ENCODE measurements at places on chromosomes 16 and 17.
A peak's percentile ranks its signal among the peaks of the same experiment; 100 is the strongest.

DNA sequence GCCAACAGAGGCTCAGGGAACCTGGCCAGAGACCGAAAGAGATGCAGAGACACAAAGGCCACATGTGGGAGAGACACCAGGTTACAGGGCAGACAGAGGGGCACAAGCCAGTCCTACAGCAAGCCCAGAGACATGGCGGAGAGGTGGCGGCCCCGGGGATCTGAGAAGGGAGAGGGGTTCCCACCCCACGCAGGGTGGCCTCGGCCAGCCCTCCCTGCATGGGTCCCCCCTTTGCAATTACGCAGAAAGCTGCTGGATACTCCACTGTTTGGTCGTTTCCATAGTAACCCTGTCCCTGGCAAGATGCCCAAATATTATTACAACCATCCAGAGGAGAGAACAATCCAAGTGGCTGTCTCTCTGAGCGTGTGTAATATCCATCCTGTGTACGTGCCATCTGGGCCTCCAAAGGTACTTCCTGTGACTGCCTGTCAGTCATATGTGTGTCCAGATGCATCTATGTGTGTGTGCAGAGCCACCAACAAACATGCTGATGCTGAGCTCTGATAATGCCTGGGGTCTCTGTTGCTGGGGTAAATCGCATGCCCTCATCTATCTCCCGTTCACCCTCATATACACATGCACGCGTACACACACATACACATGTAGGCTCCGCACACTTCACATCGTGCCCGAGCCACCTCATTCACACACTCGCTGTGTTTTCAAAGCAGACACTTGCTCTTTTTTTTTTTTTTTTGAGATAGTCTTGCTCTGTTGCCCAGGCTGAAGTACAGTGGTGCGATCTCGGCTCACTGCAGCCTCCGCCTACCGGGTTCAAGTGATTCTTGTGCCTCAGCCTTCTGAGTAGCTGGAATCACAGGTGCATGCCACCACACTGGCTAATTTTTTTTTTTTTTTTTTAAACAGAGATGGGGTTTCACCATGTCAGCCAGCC, 5.5 kb downstream of the PCGF2 start:
- DNase-seq, result peak; percentile 55

GRCh38 chr17:76543482-76543825, 3.6 kb downstream of the PRCD start:
- no peak for DNase-seq

DNA sequence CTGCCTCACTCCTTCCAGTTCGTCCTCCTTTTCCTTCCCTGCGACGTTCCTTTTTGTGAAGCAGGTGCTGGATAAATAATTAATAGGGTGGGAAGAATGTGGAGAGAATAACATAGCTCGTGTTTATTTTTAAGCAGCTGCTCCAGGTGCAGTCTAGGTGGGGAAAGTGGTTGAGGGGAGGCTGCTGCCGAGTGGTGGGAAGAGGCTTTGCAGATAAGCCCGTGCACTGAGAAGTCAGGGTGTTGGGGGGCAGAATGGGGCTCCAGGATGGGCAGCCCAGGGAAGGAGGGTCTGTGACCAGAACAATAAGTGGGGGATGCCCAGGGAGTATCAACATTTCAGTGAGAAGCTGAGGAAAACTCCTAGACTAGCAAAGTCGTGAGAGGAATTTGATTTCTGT, 300.5 kb downstream of the CPPED1 start:
- DNase-seq, result no peak

DNA sequence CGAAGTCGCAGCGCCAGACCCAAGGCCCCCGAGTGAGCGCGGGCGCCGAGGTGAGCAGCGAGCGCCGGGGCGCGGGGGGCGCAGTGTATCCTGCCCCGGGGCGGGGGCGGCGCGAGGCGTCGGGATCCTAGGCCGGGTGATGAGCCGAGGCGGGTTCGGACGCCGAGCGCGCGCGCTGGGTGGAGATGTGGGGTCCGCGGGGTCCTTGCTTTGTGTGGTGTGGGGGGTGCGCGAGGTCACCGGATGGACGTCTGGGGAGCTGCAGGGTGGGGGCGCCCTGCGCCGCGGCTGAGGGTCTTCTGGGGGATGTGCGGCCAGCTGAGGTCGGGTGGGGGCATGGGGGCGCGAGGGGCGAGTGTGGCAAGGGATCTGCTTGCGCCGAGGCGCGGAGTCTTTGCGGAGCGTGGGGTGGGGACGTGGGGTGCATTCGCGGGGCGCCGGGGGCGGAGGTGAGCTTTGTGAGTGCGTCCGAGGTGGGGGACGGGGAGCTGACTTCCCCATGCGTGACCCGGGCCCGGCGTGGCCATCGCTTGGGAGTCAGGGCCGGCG, 560 bp downstream of the RAI1 start:
- DNase-seq, result no peak

DNA sequence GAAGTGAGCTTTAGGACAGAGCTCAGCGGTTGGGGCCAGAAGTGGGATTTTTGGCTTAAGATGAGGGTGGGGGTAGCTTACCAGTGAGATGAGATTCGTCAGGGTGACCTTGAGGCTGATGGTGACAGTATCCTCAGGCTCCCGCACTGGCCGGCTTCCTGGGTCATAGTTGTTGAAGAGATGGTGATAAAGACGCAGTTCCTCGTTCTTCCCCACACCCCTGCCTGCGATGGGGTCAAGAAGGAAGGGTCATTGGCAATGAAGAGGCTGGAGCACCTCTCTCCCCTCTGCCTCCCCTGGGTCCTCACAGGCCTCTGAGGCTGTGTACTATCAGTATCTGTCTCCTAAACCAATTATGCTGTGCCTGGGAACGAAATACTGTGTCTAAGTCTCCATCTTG, 358 bp downstream of the CHRNE start:
- no peak for DNase-seq

GRCh38 chr17:2222901-2223616, 80.5 kb downstream of the SMG6 start:
- no peak for DNase-seq

- no peak for DNase-seq
Measured at GRCh38 chr16:28604186-28604565, 5.7 kb downstream of the SULT1A1 start.

GRCh38 chr17:6177941-6178694, 107.9 kb downstream of the WSCD1 start:
- DNase-seq, result no peak

DNA sequence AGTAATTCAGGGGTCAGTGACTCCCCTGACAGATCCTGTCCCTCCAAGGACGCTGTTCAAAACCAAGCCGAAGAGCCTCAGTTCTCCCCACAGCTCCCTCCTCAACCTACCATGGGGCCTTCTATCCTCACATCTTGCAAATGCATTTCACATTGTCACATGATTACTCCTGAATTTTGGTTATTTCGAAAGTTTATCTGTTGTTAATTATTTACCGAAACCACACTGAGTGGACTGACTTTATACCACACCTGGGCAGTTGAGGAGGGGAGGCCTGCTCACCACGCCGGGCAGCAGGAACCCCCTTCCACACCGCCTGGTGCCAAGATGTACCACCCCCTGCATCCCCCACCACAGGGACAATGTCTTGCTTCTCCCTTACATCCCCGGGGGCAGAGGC, 4.7 kb downstream of the TIMP2 start:
- DNase-seq, result no peak

DNA sequence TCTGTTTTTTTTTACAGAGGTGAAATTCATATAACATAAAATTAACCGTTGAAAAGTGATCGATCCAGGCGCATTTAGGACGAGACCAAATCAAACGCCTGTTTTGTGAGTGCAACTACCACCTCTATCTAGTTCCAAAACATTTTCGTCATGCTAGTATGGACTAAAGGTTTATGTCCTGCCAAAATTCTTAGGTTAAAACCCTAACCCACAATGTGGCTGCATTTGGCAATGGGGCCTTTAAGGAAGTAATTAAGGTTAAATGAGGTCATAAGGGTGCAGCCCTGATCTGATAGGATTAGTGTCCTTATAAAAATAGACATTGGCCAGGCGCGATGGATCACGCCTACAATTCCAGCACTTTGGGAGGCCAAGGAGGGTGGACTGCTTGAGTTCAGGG, 32.8 kb upstream of the RCVRN start:
- DNase-seq, result no peak

Measured in RKO (cell line).